Right lobe of liver (tissue), 6 donors: ENCODE measurements at places on chromosomes 11 and 22. TPM values are rescaled to one million over a fixed set of nuclear protein-coding genes. Genes with fewer than 3 reads are reported as not detected.

B4GAT1 gene
- total RNA-seq = 25.4 TPM

ZNF280B gene
- 0.31 TPM for total RNA-seq

FADS3 gene
- total RNA-seq = 69.8 TPM

SLC16A8 gene
- total RNA-seq = not detected

CD3G gene
- 0.39 TPM for total RNA-seq

PGA5 gene
- not detected for total RNA-seq

OR8D1 gene
- total RNA-seq = not detected

TEX54 gene
- not detected for total RNA-seq

PATE4 gene
- not detected for total RNA-seq

TRAF6 gene
- 7.4 TPM for total RNA-seq

TLCD5 gene
- total RNA-seq = 0.92 TPM

CRYAB gene
- total RNA-seq = 5.1 TPM

KCNE3 gene
- 2.3 TPM for total RNA-seq

TRPM5 gene
- total RNA-seq = not detected

BBOX1 gene
- 25.3 TPM for total RNA-seq

ZNF215 gene
- total RNA-seq = 0.25 TPM

GGT1 gene
- 140 TPM for total RNA-seq

APOA4 gene
- total RNA-seq = 102 TPM

DNAJB7 gene
- not detected for total RNA-seq

APOA1 gene
- 11,801 TPM for total RNA-seq

OR8B12 gene
- not detected for total RNA-seq

RBFOX2 gene
- 34.6 TPM for total RNA-seq

NCF4 gene
- total RNA-seq = 3.5 TPM

ACRV1 gene
- not detected for total RNA-seq

CCDC87 gene
- 0.37 TPM for total RNA-seq

ARFIP2 gene
- 32.1 TPM for total RNA-seq

TEX12 gene
- not detected for total RNA-seq

INSC gene
- total RNA-seq = not detected

TEAD1 gene
- total RNA-seq = 31.6 TPM

YIF1A gene
- 170 TPM for total RNA-seq

TMPRSS5 gene
- not detected for total RNA-seq

TSPAN18 gene
- 3.4 TPM for total RNA-seq

C11orf86 gene
- not detected for total RNA-seq

SLC17A6 gene
- total RNA-seq = not detected

TBX1 gene
- not detected for total RNA-seq

OLFML1 gene
- 2.2 TPM for total RNA-seq

PDE3B gene
- 28.1 TPM for total RNA-seq

PEX16 gene
- 28.8 TPM for total RNA-seq

CFAP68 gene
- 15.2 TPM for total RNA-seq

KRTAP5-2 gene
- not detected for total RNA-seq

RNF121 gene
- 14.8 TPM for total RNA-seq

SYT8 gene
- total RNA-seq = not detected

CHRDL2 gene
- 2.9 TPM for total RNA-seq

MAP6 gene
- 0.86 TPM for total RNA-seq

OR52E8 gene
- not detected for total RNA-seq

APOBEC3B gene
- total RNA-seq = 1.6 TPM

EXPH5 gene
- 12.4 TPM for total RNA-seq

LIMK2 gene
- total RNA-seq = 13.2 TPM

MYO7A gene
- total RNA-seq = 34.9 TPM

LRRC74B gene
- total RNA-seq = not detected

RIMBP3B gene
- not detected for total RNA-seq

P4HA3 gene
- total RNA-seq = 1.0 TPM

C22orf15 gene
- total RNA-seq = not detected

RCOR2 gene
- not detected for total RNA-seq

PLAAT5 gene
- total RNA-seq = not detected

OR5A2 gene
- not detected for total RNA-seq

KRTAP5-7 gene
- not detected for total RNA-seq

DGAT2 gene
- 166 TPM for total RNA-seq
